ENCODE measurements at places on chromosomes 5 and 9.

DNA sequence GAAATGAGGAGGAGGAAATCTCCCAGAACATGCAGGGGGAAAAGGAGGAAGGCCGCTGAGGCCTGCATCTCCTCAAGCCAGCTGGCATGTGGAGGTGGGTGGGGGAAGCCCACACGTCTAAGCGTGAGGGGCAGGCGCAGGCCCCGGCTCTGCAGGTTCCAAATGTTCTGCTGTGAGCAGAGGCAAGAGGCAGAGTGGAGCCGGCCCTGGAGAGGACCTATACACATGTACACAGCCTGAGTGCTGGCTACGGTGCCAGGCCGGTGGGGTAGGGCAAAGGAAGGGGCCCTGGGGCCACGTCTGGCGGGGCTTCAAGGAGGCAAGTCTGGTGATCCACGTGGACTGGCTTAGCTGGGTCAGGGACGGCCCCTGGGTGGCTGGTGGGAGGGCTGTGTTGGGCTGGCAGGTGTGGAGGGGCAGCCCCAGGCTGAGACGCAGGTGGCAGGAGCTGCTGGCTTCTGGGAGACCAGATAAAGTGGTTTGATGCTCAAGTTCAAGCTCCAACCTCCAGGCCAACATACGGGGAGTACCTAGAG, 26.4 kb downstream of the LPCAT1 start:
- no peak for DNase-seq

DNA sequence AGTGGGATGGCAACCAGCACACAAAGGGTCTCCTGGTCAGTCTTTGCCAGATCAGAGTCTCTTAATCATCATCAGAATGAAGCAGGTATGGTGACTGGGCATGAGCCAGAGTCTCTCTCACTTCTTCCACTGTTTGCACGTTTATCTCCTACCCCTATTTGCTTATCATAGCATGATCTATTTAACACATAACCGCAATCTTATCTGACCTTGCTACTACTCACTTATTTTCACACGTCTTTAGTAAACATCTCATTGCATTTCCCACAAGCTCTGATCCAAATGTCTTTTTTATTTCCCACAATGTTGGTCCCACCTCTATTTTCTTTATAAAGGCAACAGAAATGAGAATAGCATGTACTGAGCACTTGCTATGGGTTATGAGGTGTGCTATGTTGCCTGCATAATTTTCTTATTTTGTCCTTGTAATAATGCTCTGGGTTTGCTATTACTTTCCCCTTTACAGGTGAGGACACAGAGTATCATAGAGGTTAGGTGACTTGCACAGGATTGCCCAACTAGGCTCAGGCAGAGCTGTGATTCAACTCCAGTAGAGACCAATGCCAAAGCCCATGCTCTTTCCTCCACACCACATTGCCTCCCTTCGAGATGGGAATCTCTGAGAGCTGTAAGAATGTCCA, 39.7 kb upstream of the IL7R start:
- DNase-seq: no peak

DNA sequence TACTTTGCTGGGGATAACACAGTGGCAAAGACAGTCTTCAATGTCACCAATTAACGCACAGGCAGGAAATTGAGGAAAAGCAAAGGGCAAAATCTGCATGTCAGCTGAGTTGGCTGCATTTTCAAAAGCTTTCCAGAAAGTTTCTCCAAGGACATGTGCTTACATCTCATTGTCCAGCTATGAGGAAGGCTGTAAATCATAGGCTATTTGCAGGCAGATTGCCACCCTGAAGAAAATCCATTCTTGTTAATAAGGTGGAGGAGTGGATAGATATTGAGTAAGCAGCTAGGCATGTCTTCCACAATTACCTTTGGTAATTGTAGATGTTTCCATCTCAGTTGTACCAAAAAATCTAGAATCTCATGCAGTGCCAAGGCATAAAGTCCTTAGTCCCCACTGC, 278.0 kb upstream of the NUDT12 start:
- DNase-seq: no peak

- DNase-seq: no peak
Measured at GRCh38 chr9:70043689-70044489, at the start of gene MAMDC2. Gene MAMDC2, plus strand, starts transcription at chr9:70043848. Its CDS starts 350 bp downstream, at chr9:70044198.

DNA sequence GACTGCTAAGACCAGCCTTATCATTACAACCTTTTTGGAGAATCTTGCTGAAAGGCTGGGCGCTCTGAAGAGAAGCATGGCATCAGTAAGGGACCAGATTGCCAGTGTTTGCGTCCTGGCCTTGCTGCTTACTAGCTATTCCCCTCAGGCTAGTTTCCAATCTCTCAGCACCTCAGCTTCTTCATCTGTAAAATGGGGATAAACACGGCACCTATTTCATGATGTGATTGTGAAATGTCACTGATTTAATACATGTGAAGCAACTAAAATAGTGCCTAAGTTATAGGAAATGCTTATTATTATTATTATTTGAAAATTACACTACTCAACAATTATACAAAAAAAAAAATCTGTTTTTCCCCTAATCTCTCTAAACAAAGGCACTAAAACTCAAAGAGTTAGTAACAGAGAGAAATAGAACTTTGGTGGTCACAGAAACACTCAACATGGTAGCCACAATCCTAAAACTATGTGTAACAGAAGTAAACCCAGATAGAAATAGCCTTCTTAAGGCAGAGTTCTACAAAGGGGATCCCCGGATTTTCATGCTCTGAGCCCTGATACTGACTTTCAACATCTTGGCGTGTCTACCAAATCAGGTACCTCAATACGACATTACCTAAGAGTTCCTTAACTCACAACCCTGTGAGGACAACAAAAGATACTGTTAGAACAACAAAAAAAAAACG, 62.0 kb downstream of the ENC1 start:
- no peak for DNase-seq

- no peak for DNase-seq
Measured at GRCh38 chr9:6925836-6926235, 168.1 kb downstream of the KDM4C start.

DNA sequence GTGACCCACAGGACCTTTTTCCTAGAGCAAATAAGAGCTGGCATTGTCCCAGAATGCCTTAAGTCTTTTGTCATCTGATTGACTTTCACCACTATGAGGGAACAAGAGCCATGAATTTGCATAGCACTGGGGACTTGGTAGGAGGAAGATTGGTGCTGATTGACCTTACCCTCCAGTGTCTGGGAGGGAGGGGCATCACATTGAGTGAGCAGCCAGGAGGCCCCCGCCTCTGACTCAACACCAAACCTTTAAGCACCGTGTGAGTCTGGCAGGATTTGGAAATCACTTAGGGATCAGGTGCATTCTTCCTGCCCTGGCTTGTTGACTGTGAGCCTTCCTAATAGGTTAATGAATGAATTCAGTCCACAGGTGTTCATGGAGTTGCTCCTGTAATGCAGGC, 40.7 kb downstream of the WNK2 start:
- peak; percentile 67 for DNase-seq

DNA sequence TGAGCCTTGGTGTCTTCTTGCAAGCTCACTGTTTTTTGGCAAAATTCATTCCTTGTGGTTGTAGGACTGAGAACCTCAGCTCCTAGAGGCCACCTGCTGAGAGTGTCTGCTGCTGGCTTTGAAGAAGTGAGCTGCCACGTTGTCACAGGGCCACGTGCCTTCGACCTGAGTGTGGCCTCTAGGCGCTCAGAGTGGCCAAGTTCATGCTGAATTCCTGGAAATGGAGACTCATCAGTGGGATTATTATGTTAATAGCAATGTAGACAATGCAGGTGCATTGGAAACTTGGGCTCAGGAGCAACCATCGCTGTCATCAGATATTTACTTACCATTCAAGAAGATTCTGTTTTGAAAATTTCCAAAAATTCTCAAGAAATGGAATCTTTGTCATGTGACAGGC, 52.5 kb downstream of the GALNT12 start:
- DNase-seq: no peak

- peak; percentile 24 for DNase-seq
Measured at GRCh38 chr5:73901455-73901854, 275.5 kb downstream of the ARHGEF28 start.

Data from NCI-H2171 (cell line).